ENCODE measurements at places on chromosomes 12 and 14. TPM values are rescaled to one million over a fixed set of nuclear protein-coding genes. Genes with fewer than 3 reads are reported as not detected.

RNASE2 gene
- total RNA-seq, result not detected

TBX3 gene
- total RNA-seq, result 1.0 TPM

GRCh38 chr12:14701809-14702568, 5.6 kb upstream of the GUCY2C start:
- ATAC-seq, result no peak

- peak; percentile 99 for ATAC-seq
Observed at GRCh38 chr12:26205941-26206340, 10.6 kb downstream of the SSPN start.

DNA sequence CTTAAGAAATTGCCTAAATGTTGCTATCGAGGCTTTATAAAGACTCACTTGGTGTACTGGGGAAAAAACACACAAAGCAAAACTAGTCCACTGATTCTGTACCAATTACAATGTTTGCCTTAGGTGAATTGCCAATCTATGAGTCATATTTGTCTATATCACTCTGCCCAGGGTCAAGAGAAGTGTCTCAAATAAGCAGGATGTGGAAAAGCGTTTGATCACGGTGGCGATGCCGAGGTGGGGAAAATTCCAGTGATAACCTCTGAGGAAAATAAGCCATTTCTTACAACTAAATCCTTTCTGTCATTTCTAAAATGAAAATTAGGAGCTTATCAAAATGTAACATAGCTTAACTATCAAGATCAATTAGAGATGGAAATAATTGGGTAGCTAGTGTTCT, 148.6 kb upstream of the DIO3 start:
- ATAC-seq, result no peak

- no peak for ATAC-seq
Observed at GRCh38 chr12:32476446-32476845, 77.1 kb downstream of the FGD4 start.

GRCh38 chr12:68482660-68483059, 128.0 kb upstream of the RAP1B start:
- no peak for ATAC-seq

DNA sequence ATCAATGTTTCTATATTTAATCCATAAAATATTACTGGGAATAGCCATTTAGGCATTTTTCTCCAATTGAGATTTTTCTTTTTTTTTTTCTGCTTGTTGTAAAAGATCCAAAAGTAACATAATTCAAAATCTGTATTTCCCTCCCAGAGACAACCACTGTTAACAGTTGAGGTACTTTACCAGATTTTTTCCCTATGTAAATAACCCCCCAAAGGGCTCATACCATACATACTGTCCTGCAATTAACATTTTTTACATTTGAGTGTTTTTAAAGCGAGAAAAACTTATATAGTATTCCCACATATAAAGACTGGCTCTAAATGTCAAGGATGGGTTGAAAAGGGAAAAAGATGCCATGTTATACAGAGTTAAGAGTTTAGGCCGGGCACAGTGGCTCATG, 18.1 kb downstream of the PPP1R12A start:
- ATAC-seq, result no peak

GRCh38 chr12:3216097-3216496, 138.9 kb downstream of the TSPAN9 start:
- no peak for ATAC-seq

Data from motor neuron (in vitro differentiated cells).